ENCODE measurements at places on chromosomes 6 and 20.

- H3K27ac ChIP-seq, result peak overlapping the region; percentile 75
- H3K27me3 ChIP-seq, result no peaks in the 10 kb centered on the region
- DNase-seq, result peak; percentile 28
- H3K4me3 ChIP-seq, result no peak overlapping the region
- peaks cover 2% of the 10 kb centered on the region for H3K36me3 ChIP-seq
Observed at GRCh38 chr20:3995067-3995748, 20.1 kb downstream of the RNF24 start.

DNA sequence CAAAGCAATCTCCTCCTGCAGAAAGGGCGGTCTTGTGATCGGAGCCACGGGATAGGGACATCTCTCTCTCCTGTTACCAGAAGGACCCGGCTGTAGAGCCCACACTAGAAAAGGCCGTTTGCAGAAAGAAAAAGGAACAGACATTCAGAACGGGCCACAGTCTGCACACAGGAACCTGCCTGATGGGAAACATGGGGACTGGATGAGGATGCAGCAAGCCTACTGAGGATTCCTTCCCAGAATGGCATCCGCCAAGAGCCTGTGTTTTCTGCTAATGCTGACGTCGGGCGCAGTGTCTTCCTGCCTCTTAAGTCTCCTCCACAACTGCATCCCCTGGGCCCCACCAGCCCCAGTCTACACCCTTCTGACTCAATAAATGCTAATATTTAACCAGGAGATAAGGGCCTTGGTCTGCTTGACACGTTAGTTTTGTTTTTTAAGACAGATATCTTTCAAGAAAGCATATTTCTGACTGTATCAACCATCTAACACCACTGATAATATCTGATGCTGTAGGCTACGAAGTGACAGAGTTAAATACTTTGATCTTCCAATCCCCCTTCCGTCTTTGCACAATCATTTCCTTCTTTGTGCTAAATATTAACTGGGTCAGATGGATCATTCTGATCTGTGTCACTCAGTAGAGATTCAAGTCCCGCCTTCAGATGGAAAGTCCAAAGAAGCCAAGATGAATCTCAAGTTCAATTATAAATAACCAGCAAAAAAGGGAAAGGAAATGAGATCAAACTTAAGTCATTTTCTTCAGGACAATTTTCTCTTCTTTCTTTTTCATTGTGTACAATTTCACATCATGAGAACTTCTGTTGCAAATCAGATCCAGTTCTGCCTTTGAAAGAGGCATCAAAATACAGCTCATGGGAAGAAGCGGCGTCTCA, 20.7 kb downstream of the FAM50B start:
- no peak overlapping the region for H3K4me3 ChIP-seq
- peaks cover 24% of the 10 kb centered on the region for H3K4me1 ChIP-seq

- H3K4me1 ChIP-seq, result peaks cover 85% of the 10 kb centered on the region
- peak overlapping the region; percentile 94 for H3K27ac ChIP-seq
- H3K36me3 ChIP-seq, result peaks cover 4% of the 10 kb centered on the region
- H3K27me3 ChIP-seq, result no peaks in the 10 kb centered on the region
- DNase-seq, result no peak
- peak overlapping the region; percentile 91 for H3K4me3 ChIP-seq
Observed at GRCh38 chr6:24909241-24910216, 26.2 kb downstream of the RIPOR2 start.

DNA sequence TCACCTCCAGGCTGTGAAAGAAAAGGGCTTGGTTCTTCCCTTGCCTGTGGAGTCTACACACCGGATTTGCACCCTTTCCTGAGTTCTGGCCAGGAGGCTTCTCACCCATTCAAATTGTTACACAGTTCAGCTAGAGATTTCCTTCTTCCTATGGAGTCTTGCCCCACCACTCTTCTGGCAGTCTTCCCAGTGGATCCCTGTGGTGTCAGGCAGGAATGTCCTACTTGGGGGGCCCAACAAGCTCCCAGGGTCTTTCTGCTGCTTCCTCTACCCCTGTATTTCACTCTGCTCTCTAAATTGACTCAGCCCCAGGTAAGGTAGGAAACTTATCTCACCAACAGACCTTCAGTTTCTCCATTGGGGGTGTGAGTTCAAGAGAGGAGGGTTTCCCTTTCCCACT, 14.0 kb upstream of the CST9L start:
- no peaks in the 10 kb centered on the region for H3K36me3 ChIP-seq
- no peak overlapping the region for H3K4me3 ChIP-seq
- H3K27me3 ChIP-seq, result peaks cover 14% of the 10 kb centered on the region
- H3K27ac ChIP-seq, result no peak overlapping the region
- no peaks in the 10 kb centered on the region for H3K4me1 ChIP-seq

DNA sequence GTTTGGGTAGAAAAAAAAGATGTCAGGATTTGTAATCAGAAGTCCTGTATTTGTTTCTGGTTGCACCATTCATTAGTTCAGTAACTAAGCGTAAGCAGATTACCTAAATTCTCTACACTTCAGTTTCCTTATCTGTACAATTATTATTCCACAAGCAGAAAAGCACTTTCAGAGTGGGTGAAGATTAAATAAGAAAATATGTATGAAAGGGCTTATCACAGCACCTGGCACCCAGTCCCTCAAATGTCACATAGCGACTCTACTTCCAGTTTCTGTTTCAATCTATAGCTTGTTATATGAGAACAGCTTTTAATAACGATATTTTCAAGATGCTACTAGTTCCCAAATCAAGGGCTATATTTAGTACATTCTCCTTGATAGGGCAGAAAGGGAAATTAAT, 31.4 kb downstream of the RGS17 start:
- H3K4me1 ChIP-seq, result no peaks in the 10 kb centered on the region
- H3K27me3 ChIP-seq, result peaks cover 5% of the 10 kb centered on the region
- H3K4me3 ChIP-seq, result no peak overlapping the region
- no peaks in the 10 kb centered on the region for H3K36me3 ChIP-seq
- DNase-seq, result no peak

GRCh38 chr6:143510991-143511891, at the start of gene FUCA2:
Gene FUCA2, minus strand, starts transcription at chr6:143511720. Its CDS starts 86 bp downstream, at chr6:143511634.
- peak within 1 kb of the TSS; percentile 84 for H3K4me3 ChIP-seq
- peaks cover 8% of the 10 kb centered on the region for H3K36me3 ChIP-seq
- H3K4me1 ChIP-seq, result peaks cover 27% of the 10 kb centered on the region
- no peaks in the 10 kb centered on the region for H3K27me3 ChIP-seq

- H3K27ac ChIP-seq, result no peak overlapping the region
- no peak for DNase-seq
- H3K36me3 ChIP-seq, result no peaks in the 10 kb centered on the region
Observed at GRCh38 chr6:22605736-22606135, 36.4 kb downstream of the HDGFL1 start.

GRCh38 chr6:42217157-42217518, 523 bp downstream of the MRPS10 start:
- peak overlapping the region; percentile 99 for H3K27ac ChIP-seq
- peaks cover 42% of the 10 kb centered on the region for H3K4me1 ChIP-seq
- H3K36me3 ChIP-seq, result peaks cover 21% of the 10 kb centered on the region

- H3K27ac ChIP-seq, result no peak overlapping the region
- H3K27me3 ChIP-seq, result no peaks in the 10 kb centered on the region
- peaks cover 14% of the 10 kb centered on the region for H3K4me1 ChIP-seq
- no peak for DNase-seq
- H3K36me3 ChIP-seq, result no peaks in the 10 kb centered on the region
Observed at GRCh38 chr6:33728438-33728837, 16.9 kb upstream of the UQCC2 start.

GRCh38 chr20:290084-290831, at the start of gene C20orf96:
Gene C20orf96, minus strand, starts transcription at chr20:290750. Its CDS starts 140 bp downstream, at chr20:290610.
- H3K27me3 ChIP-seq, result no peaks in the 10 kb centered on the region
- H3K36me3 ChIP-seq, result no peaks in the 10 kb centered on the region
- no peak within 1 kb of the TSS for H3K4me3 ChIP-seq
- peaks cover 16% of the 10 kb centered on the region for H3K4me1 ChIP-seq
- no peak within 1 kb of the TSS for H3K27ac ChIP-seq

DNA sequence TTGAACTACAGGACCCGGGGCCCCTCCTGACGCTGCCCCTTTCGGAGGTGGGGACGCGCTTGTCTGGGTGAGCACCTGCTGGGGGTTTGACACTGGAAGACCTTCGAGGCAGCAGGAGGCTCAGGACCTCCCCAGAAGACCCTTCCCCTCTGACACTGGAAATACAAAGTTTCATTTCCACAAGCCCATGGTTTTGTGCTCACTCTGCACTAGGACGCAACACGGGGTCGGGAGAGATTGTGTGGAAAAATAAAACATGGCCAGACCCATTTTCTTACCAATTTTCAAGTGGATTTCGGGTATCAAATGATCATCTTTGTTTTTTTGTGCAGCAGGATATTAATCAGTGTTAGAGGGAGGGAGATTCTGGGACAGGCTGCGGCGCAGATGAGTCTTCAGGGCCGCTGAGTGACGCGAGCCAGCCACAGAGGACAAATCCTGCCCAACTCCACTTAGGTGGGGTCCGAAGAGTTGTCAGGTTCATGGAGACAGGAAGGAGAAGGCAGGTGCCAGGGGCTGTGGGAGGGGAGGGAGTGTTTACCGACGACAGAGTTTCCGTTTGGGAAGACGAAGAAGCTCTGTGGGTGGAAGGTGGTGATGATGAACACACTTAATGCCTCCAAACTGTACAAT, 160.0 kb upstream of the AFDN start:
- H3K4me1 ChIP-seq, result no peaks in the 10 kb centered on the region
- H3K36me3 ChIP-seq, result no peaks in the 10 kb centered on the region
- no peak overlapping the region for H3K27ac ChIP-seq
- DNase-seq, result no peak

All from activated naive CD8-positive, alpha-beta T cell treated with anti-CD3 and anti-CD28 coated beads, Interleukin-2, amount 50 U/mL, for 24 hours (primary cell).